Skeletal muscle cell (primary cell): ENCODE measurements at places on chromosomes 5 and 9.

- no peak for DNase-seq
Observed at GRCh38 chr5:114018186-114018585, 343.7 kb upstream of the KCNN2 start.

DNA sequence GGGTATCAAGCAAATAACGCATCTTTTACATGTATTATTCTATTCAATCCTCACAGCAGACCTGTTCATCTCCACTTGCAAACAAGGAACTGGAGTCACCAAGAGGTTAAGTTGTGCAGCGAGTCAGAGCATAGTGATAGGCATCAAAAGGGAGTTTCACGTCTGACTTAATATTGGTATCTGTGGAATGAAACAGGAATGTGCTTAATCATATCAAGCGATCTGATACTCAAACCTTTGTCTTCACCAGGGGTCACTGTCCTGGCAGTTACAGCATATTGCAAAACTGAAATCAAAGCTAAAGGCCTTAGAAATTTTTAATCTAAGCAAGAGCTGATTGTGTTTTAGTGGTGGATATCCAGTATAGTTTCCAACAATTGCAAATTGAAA, 271.6 kb downstream of the PLK2 start:
- peak; percentile 51 for DNase-seq

DNA sequence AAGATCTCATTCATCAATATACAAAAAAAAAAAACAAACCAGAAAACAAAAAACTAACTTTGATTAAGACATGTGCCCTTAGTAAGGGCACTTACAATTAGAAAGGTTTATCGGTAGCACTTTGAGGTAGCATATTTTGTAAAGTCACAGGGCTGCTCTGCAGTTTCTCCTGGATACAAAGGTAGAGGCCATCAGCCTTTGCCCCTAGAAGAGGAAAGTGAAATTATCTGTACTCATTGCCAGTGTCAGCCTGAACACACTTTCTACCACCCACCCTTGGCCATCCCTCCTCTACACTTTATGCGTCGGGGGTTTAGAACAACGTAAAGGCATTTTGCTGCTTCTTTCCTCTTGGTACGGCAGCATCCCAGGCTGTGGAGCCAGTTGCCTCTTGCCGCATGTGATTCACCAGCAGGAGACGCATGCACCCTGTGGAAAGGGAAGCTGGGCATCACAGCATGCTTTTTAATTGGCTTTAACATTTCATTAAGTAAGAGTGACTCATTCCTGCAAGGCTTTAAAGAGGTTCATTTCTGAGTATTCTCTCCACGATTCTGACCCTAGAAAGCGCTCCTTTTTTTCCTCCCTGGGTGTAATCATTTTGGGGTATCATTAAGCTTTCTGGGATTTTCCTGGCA, 84.6 kb downstream of the CEMIP2 start:
- no peak for DNase-seq

- no peak for DNase-seq
Observed at GRCh38 chr5:104184264-104184663, 621.7 kb upstream of the NUDT12 start.

DNA sequence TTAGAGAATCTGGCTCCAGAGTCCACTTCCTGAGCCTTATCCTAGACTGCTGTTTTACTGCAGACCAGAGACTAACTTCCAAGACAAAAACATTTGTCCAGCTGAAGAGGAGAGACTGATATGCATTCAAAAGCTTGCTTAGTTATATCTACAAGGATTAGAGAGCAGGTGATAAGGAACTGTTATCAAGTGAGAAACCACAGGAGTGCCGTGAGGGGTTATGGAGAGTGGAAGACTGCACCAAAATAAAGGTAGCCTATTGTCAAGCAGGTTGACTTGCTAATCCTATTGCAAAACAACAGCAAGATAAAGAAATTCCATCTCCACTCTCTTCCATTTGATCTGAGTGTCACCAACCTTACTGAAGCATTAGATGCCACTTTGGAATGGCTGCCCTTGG, 139.1 kb downstream of the SCAMP1 start:
- no peak for DNase-seq

- DNase-seq, result no peak
Observed at GRCh38 chr5:56761151-56761885, 54.0 kb upstream of the MAP3K1 start.
